ENCODE measurements at places on chromosomes 6 and 20. TPM values are rescaled to one million over a fixed set of nuclear protein-coding genes. Genes with fewer than 3 reads are reported as not detected.

IPCEF1 gene
- not detected for total RNA-seq

GRCh38 chr6:39343396-39343870 lies 20.9 kb upstream of the KCNK16 start:
- DNase-seq: no peak

DNA sequence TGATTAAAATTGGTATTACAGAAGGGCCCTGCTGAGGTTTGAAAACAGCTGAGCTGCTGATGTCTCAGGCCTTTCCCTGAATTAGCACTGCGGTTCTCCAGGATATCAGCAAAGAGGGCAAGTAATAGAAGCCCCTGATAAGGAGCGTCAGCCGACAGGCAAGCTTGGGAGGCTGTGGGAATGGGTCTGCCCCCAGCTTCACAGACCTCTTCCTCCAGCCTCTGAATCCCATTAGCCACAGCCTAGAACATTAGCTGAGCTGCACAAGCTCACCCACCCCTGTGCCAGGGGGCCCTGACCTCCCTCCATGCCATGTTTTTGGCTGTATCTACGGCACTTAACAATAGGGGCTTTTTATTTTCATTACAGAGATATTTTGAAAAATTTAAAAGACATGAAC lies 59.9 kb downstream of the VAPB start:
- DNase-seq: no peak

DNA sequence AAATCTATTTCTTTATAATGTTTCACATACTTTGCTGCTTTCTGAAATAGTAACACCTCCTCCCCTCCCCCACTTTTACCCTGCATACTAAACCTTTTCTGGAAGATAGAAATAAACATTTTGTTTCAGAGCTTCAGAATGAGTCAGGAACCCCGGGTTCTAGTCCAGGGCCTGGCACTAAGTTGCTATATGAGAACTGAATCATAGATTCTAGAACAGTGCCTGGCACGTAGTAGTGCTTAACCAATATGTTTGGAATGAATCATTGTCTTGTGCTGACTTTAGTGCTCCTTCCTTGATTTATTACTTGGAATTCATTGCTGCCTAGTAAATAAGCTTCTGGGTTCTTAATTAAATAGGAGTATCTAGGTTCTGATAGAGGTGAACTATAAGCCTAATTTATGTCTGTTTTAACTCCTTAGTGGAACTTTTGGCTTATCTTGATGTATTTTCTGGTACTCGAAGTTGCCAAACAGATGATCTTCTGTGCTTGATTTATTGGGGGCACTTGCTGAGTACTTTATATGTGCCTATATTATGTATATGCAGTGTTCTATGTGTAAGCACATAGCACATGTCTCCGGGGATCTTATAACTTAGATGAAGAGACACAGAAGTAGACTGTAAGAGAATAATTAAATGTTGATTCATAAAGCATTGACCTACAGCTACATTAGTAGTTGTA lies 18.6 kb downstream of the TAB2 start:
- DNase-seq: peak; percentile 57

DNA sequence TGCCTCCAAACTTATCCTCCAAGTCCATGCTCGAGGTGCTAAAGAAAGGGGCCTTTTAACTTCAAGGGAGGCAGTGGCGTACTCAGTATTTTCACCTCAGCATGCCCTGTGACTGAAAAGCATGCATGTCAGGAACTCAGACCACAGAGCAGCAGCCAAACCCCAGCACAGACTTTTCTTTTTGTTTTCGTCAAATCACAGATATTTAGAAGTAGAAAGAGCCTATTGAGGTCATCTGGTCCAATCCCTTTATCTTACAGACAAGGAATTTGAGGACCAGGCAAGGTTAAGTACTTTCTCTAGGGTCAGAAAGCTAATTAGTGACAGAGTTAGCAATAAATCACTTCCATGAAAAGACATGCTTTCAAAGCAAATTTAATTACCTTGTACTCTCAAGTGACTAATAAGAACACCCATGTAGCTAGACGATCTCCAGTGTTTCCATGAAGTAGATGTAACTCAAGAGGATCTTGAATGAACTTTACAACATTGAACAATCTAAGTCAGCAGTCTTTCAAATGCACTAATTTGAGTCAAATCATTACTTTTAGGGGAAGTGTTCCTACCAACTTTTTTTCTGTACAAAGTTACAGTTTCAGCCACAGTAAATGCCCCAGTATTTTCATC lies 35.9 kb downstream of the MOXD1 start:
- DNase-seq: no peak

MUC22 gene
- not detected for total RNA-seq

DNA sequence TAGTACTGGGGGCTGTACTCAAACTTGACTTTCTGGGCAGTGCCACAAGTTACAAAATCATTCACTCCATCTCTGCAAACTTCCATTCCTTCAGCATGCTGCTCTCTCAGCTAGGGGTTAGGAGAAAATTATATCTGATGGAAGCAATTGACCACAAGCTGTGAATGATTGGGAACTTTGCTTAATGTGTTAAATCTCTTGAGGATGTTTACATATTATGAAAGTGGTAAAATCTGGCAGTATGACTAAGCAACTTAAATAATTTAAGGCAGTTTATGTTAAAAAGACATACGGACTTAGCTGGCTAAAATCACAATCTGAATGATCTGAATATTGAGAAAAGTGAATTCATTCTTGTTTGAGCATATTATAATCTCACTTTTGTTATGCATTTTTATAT lies 415.0 kb downstream of the PHF3 start:
- no peak for DNase-seq

DNA sequence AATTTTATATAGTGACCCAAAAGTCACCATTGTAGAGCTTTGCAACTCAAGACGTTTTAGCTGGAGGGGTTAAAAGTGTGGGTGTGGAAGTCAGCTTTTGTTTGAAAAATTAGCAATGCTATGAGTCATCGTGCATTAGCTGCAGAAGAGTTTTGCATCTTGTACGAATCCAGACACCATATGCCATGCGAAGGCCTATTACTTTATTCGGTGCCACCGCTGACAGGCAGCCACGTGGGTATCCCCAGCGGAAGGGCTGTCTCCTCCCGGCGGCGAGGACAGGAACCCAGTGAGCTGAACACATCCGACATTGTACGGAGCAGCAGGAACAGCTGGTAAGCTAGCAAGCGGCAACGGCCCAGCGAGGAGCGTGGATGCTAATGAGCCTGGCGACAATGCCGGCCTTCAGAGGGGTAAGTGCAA lies 84.4 kb downstream of the INSM1 start:
- DNase-seq: peak; percentile 38

DNA sequence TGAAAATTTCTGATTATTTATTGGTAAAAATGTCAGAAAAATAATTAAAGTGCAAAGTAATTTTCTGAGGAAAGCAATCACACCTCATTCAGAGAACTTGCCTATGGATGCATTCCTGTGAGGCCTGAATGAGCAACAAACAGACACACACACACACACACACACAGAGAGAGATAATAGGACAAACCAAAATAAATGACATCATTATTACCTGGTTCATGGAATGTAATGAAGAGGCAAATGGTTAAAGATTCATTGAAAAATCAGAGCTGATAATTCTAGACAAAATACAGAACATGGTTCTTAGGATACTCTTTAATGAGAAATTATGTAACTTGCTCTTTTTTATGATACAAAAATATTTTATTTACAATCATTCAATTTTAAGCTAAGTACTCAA lies 490.6 kb upstream of the POU3F2 start:
- no peak for DNase-seq

DNA sequence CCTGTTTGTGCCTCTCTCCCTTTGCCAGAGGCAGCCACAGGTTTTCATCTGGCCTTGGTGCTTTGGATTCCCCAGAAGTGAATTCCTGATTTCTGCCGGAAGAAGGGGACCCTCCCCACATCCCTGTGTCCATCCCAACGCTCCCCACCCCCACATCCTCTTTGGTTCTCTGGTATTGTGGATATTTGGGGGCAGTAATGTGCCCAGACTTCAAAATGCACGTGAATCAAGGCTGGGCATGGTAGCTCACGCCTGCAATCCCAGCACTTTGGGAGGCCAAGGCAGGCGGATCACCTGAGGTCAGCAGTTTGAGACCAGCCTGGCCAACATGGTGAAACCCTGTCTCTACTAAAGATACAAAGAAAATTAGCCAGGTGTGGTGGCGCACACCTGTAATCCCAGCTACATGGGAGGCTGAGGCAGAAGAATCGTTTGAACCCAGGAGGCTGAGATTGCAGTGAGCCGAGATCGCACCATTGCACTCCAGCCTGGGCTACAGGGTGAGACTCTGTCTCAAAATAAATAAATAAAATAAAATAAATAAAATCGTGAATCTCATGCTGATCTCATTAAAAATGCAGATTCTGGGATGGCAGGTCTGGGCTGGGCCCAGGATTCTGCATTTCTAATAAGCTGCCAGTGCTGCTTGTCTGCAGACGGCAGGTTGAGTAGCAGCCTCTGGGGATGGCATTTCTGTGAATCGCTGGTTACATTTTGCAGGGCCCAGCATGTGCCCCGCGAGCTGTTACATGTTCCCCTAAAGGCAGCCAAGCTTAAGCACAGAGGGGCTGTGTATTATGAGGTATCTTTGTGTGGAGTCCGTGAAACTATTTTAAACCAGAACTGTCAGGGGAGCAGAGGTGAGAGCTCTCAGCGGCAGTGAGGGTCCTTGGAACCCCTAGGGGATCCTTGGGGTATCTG lies 49.0 kb downstream of the SYNJ2 start:
- DNase-seq: no peak

SAMD3 gene
- total RNA-seq: 5.0 TPM

DNA sequence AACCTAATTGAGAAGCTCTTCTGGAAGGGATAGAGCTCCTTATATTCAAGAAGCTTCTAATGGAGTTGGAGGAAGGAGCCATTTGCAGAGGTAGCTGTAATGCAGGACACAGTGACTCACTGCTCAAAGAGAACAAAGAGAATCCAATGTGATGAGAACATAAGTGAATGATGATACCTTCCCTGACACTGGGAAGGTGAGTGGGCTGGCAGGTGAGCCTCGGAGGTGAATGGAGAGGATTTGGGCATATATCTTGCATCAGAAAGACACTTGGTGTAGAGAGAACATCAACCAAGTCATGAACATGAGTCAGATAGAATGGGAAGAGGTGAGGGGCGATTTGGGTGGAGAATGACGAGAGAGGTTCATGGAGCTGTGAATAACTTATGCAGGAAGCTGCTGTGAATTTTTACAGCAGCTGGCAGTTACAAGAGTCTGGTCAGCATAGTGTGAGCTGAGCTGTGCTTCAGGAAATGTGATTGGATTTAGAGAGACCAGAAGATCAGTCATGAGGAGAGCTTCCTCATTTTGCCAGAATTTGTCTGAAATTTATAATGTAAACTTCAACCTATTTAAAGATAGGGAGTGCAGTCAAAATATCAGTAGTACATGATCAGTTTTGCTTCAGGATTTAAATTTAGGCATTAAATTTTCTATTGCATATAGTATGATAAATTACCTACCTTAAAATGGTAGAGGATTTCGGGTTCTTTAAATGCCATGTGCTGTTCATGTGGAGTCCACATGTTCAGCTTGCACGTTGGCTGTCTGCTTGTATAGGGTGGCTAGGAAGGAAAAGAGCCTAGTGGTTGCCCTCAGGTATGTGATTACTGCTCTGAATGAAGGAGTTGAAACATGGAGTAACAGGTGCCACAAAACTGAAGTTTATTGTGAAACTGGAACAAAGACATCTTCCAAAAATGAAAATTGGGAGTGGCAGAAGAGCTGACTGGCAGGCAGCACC lies 59.2 kb upstream of the KIF25 start:
- DNase-seq: peak; percentile 6

GRCh38 chr6:53647462-53648094 lies 18.0 kb downstream of the KLHL31 start:
- peak; percentile 37 for DNase-seq

KCNQ2 gene
- total RNA-seq: 0.23 TPM

PRDM13 gene
- not detected for total RNA-seq

- no peak for DNase-seq
Observed at GRCh38 chr6:47435254-47435612, 42.4 kb upstream of the CD2AP start.

DNA sequence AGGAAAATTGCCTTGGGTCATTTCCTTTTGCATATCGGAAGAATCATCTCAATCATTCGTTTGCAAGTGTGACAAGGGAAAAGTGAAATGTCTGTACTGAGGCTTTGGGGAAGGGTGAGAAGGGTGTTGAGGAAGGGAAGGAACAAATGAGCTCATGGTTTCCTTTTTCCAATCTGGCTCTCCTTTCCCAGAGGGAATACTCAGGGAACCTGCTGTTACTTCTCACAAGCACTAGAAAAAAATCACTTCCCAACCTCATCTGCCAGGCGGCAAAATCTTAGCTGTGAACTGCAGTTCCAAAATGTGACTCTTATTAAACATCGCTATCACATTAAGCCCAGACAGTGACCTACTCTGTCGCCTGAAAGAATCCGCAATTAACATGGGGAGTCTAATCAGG lies 258.1 kb downstream of the ZNF217 start:
- no peak for DNase-seq

DNA sequence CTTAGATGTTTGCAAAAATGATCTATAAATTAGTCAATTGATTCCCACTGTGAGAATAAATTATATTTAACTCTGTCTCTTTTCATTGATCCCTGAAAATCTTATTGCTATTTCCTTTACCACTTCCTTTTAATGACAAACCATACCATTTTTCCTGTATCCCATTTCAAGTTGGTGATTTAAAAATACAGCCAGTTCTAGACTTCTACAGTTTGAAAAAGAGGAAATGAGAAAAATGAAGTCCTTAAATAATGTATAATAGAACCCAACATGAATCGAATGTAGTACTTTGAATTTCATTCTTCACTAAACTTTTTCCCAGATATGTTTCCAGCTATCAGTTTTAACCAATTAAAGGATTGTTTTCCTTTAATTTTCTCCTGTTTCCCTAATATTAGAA lies 29.5 kb upstream of the SDHAF4 start:
- no peak for DNase-seq

PAX1 gene
- not detected for total RNA-seq

GRCh38 chr6:30725713-30726505 lies 5.8 kb downstream of the TUBB start:
- DNase-seq: peak; percentile 79

- peak; percentile 86 for DNase-seq
Observed at GRCh38 chr6:145483191-145483996, 251.9 kb downstream of the EPM2A start.

- no peak for DNase-seq
Observed at GRCh38 chr20:61419010-61419409, 166.9 kb downstream of the CDH4 start.
